ENCODE measurements at places on chromosomes 11 and 22. TPM values are rescaled to one million over a fixed set of nuclear protein-coding genes. Genes with fewer than 3 reads are reported as not detected.

GPHA2 gene
- polyA plus RNA-seq: 0.35 TPM

TRIM51 gene
- polyA plus RNA-seq: not detected

OR4C13 gene
- not detected for polyA plus RNA-seq

SAA2 gene
- not detected for polyA plus RNA-seq

LTBP3 gene
- polyA plus RNA-seq: 131 TPM

All from forelimb muscle (tissue), 1 donor.